ENCODE measurements at places on chromosomes 16 and 17.

DNA sequence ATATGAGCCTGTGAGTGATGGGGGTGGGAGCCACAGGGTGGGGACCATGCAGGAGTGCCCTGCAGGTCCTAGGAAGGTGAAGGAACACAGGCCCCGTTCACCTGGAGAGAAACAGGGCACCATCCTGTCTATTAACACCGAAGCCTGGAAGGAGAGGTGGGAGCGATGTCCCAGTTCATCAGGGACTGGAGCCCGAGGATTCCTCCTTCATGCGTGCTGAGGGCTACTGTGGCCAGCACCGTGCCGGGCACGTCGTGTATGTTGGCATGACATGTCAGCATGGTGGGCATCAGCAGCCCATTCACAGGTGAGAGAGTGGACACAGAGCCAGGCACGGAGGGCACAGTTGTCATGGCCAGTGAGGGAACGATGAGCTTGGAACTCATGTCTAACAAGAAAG lies 1.4 kb downstream of the WFIKKN2 start:
- DNase-seq, result no peak

- DNase-seq, result peak; percentile 57
Observed at GRCh38 chr17:16873174-16874035, 98.5 kb downstream of the TNFRSF13B start.

- DNase-seq, result no peak
Observed at GRCh38 chr16:27446721-27447120, 44.7 kb downstream of the IL21R start.

DNA sequence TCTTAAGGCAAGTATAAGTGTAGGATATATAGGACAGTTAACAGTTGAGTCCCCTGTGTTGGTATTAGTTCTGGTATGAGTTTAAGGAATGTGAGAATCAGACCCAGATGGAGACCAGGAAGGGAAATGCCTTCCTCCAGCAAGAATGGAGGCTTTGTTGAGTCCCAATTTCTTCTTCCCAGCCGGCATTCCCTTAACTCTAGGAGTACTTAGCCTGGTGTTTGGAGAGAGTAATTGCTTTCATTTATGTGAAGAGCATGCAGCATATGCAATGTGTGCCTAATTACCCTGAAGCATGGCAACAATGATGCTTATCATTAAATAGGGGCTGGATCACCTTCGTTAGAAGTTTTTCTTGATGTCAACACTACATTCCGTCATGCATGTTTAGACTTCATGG lies 225.9 kb upstream of the XYLT1 start:
- DNase-seq, result no peak

- no peak for DNase-seq
Observed at GRCh38 chr16:77812856-77813500, 24.6 kb downstream of the VAT1L start.

DNA sequence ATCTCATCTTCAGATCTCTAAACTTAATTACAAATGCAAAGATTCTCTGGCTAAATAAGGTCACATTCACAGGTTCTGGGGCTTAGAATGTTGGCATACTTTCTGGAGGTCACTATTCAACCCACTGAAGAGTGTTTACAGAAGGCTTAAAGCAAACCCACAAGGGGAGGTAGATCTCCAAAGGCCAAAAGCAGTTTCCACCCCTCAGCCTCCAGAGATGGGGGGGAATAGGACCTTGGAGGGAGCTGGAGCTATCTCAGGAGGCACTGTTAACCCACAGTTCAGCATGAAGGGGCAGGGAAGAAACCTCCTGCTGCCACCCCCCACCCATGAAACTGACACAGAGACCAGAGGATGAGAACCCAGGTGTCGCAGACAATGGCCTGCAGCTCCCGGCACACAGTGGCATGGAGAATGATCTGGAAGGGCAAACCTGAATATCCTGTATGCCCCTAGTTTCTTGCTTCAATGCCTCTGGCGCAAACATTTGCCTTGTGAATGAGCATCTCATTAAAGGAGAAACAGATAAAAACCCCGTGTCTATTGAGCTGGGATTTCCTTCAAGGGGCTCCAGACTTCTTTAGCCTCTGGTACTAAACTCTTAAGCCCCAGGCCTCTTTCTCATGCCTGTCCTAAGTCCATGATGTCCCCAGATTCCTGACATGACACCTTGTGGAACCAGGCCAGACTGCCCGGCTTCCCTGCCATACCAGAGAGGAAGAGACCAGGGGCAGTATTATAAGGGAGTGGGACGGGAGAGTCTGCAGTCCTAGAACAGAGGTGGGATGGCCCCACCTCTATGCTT lies 103.1 kb upstream of the CDH5 start:
- no peak for DNase-seq

DNA sequence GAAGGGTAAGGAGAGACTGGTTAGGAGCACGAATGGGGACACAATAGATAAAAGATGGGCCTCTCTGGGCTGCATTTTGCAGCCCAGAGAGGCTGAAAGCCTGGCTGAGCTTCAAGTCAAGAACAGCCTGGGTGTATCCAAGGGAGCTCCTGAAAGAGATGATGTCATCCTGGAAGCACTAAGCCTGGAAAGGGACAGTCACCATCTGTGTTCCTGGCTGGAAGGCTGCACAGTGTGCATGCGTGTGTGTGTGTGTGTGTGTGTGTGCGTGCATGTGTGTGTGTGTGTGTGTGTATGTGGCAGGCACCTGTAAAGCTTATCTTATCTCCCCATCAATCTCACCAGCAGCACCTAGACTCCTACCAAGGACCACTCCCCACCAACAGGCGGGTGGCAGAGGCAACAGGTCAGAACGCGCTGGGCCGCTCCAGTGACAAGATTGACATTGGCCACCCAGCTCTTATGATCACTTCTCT lies 44.1 kb downstream of the COG7 start:
- DNase-seq, result no peak

DNA sequence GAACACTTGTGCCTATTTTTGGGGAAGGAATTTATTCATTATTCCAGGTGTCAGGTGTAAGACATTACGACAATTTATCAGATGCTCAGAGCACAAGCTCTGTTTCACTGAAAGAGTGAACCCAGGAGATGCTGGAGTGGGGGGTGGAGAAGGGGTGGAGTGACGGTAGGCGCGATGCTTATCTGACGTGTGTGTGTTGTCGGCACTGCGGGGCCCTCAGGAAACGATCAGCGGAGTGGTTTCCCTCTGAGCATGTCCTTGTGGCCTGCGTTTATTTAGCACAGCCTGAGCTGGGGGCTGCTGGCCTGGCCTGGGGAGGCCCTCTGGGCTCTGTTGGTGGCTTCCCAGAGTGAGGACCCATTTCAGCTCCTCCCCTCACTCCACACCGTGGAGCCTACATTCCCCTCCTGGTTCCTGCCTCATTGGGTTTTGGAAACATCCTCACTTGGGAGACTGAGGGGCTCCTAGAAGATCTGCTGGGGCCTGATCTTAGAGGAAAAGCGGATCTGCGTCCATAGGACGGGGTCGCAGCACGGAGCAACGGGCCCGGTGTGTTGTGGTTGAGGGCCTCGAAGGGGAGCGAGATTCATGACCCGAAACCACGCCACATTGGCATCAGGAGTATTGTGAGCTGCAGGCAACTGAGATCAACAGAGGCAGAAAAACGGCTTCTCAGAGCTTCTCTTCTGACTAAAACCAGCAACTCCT lies 19.0 kb upstream of the GNG13 start:
- DNase-seq, result no peak

GRCh38 chr16:68073902-68074760 lies 11.0 kb upstream of the NFATC3 start:
- DNase-seq, result no peak

GRCh38 chr17:3944485-3945388 lies 19.5 kb downstream of the ATP2A3 start:
- peak; percentile 33 for DNase-seq

- no peak for DNase-seq
Observed at GRCh38 chr17:66506641-66507040, 204.2 kb downstream of the PRKCA start.

DNA sequence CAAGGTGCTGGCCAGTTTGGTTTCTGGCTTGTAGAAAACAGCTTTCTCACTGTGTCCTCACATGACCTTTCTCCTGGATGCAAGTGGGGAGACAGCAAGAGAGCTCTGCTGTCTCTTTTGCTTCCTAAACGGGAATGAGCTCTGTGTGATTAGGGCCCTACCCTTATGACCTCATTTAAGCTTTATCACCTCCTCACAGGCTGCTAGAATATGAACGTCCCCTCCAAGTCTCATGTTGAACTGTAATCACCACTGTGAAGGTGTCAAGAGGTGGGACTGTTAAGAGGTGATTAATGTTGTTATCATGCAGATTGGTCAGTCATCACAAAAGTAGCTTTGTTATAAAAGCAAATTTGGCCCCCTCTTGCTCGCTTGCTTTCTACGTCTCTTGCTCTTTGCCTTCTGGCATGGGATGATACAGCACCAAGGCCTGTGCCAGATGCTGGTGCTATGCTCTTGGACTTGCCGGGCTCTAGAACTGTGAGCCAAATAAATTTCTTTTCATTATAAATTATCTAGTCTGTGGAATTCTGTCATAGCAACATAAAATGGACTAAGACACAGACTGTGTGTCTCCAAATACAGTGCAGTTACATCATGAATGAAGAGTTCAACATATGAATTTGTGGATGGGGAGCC lies 14.8 kb upstream of the POLR3E start:
- DNase-seq, result no peak

GRCh38 chr16:7613518-7613917 lies 280.9 kb downstream of the RBFOX1 start:
- DNase-seq, result no peak

DNA sequence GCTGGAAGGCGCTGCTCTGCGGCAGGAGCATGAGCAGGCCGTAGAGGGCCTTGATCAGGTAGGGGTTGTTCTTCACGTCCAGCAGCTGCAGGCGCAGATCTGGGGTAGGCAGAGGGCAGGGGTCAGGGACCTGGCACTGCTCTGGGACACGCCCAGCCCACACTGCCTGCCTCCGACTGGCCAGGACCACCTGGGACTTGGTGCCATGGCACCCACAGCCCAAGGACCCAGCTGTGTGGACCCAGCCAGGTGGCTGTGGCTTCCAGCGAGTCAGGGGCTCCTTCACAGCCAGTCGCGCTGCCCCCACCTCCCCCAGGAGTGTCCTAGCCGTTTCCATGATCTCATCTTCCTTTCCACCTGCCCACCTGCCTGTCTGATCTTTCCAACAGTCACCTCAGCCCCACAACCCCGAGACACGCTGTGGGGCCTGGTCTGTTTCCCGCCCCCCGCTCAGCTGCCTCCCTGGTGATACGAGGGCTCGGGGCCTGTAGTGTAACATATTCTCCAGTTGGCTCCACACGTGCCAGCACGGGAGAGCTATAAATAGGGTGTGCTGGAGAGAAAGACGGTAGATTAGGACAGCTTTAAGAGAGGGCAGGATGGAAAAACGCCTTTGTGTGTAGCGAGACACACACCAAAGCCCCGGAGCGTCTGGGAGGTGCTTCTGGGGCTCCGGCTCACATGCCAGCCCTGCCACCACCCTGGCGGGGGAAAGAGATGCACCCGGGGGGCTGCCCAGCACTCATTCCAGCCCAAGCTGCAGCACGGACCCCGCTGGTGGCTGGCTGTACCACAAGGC lies 7.2 kb upstream of the MTSS2 start:
- DNase-seq, result no peak

- DNase-seq, result no peak
Observed at GRCh38 chr17:27367121-27367981, 73.4 kb downstream of the WSB1 start.

GRCh38 chr16:23500212-23500861 lies 10.0 kb downstream of the GGA2 start:
- DNase-seq, result no peak

DNA sequence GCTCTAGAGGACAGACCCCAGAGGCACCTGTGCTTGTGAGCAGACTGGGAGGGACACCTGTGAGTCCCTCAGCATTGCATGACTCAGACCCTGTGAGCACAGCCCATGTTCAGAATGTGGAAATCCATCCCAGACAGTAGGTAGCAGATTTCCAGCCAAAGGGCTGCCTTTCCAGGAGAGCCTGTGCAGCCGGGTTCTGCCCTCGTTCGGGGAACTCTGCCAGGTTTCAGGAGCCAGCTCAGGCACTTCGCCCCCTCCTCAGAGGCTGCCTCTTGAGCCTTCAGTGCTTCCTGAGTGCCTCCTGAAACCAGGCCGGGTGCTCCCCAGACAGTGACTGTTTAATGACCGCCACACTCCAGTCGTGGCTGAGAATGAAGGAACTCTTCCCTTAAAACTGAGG lies 23.3 kb upstream of the SDR42E2 start:
- DNase-seq, result no peak

DNA sequence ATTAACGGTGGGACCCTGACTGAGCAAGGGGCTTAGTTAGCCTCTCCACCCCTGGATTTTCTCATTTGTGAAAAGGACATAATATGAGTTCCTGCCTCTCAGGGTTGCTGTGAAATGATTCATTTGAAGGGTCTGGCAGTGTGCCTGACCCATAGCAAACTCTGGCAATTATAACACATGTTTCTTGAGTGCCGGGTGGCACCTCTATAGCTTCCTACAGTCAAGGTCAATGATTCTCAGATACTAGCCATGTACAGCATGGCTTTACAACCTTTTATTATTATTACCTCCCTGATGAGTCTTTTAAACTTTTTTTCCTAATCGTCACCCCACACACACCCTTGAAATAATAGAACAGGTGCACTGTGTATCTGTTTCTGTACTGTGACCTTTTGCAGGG lies 42.1 kb downstream of the TMEM114 start:
- DNase-seq, result no peak

- DNase-seq, result no peak
Observed at GRCh38 chr17:67585077-67585602, 132.6 kb upstream of the NOL11 start.

DNA sequence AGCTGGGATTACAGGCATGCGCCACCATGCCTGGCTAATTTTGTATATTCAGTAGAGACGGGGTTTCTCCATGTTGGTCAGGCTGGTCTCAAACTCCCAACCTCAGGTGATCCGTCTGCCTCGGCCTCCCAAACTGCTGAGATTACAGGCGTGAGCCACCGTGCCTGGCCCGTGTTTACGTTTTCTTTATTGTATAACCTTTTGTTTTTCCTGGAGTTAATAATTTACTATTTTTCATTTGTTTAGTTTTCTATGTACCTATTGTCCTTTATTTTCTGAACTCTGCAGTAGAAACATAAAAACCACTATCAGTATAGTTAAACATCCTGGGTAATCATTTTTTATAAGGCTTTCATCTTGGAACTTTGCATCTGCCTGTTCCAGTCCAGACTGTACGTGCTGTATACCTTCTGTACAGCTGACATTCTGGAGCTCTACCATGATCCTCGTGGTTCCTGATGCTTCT lies 73.6 kb downstream of the PPM1E start:
- no peak for DNase-seq

DNA sequence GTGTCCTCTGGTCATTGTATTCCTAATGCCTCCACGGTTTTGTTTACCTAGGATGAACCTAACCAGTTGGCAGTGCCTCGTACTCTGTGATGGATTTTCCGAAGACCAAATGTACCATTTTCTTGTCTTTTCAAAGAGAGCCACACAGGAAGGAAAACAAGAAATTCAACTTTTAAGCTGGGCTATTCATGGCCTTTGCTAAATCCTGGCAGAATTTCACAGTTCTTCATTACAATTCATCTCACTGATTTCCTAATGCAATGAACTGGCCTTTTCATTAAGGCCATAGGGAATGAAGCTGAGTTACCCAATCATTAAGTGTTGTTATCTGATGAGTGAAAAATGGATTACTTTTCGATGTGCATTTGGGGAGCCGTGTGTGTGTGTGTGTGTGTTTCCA lies 7.9 kb upstream of the KCNJ16 start:
- DNase-seq, result no peak

- peak; percentile 99 for DNase-seq
Observed at GRCh38 chr17:28982131-28982793, 23.6 kb downstream of the SEZ6 start.

GRCh38 chr17:21168555-21168865 lies 41.7 kb downstream of the DHRS7B start:
- no peak for DNase-seq

All from suppressor macrophage treated with lipopolysaccharide for 1 hour (primary cell).